Activated CD8-positive, alpha-beta memory T cell treated with anti-CD3 and anti-CD28 coated beads, Interleukin-2, amount 10 ng/mL, durations not matched to agents 7 days and 5 days (primary cell): ENCODE measurements at places on chromosomes 2 and 18. TPM values are rescaled to one million over a fixed set of nuclear protein-coding genes. Genes with fewer than 3 reads are reported as not detected.

- no peak overlapping the region for H3K27ac ChIP-seq
- H3K4me1 ChIP-seq, result peaks cover 16% of the 10 kb centered on the region
- no peak overlapping the region for H3K4me3 ChIP-seq
- peaks cover 14% of the 10 kb centered on the region for H3K36me3 ChIP-seq
- no peak for DNase-seq
- no peaks in the 10 kb centered on the region for H3K27me3 ChIP-seq
Observed at GRCh38 chr2:71130905-71131244, 441 bp downstream of the MPHOSPH10 start.

GRCh38 chr2:44941551-44942234 lies at the start of gene SIX3:
Gene SIX3 (plus strand): TSS chr2:44941702. CDS start chr2:44942105, 403 bp downstream.
- H3K27me3 ChIP-seq, result peaks cover 87% of the 10 kb centered on the region
- peak; percentile 80 for DNase-seq
- peak within 1 kb of the TSS; percentile 79 for H3K4me3 ChIP-seq
- H3K4me1 ChIP-seq, result peaks cover 31% of the 10 kb centered on the region

Gene SLC16A14
- 0.47 TPM for total RNA-seq

DNA sequence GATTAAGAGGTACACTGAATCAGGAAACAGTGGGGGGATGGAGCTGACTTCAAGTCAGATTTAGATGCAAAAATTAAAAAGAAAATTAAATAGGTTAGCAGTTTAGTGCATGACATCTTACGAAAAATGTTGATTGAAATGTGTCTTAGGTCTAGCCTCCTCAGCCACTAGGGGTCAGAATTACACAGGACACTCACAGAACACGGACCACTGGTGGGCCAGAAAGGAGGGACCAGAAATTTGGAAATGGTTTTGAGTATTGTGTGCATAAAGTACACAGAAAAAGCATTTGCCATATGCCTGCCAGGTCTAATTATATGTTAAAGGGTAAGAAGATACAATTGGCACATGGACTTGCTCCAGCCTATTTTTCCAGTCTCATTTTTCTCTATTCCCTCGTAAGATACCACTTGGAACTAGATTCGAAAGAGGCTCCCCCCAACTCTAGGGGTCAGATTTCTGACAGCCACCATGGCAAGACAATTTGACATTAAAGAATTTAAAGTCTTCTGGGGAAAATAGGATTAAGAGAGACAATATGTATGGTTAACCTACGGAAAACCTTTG lies 550.2 kb upstream of the SETBP1 start:
- no peaks in the 10 kb centered on the region for H3K36me3 ChIP-seq
- H3K27ac ChIP-seq, result no peak overlapping the region
- H3K27me3 ChIP-seq, result peaks cover 2% of the 10 kb centered on the region
- DNase-seq, result no peak

DNA sequence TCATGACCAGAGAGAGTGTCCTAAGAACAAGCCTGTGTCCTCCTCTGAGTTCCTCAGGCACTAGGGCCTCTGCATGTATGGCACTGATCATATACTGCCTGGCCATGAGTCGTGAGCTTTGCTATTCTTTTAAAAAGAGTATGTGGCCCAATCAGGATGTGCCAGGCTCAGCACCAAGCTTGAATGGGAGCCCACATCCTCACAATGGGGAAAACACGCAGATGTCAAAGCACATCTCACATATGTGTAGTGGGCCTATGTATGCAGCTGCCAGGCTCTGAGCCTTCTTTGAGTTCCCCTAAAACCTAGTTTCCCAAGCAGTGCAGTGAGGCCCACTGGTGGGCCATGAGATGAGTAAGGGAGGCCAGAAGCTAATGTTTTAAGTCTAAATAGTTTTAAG lies 69.9 kb upstream of the SLC1A4 start:
- no peaks in the 10 kb centered on the region for H3K27me3 ChIP-seq
- no peak for DNase-seq
- peaks cover 5% of the 10 kb centered on the region for H3K36me3 ChIP-seq
- peaks cover 37% of the 10 kb centered on the region for H3K4me1 ChIP-seq
- H3K4me3 ChIP-seq, result no peak overlapping the region
- peak overlapping the region; percentile 30 for H3K27ac ChIP-seq

- H3K4me1 ChIP-seq, result no peaks in the 10 kb centered on the region
- no peak for DNase-seq
- H3K4me3 ChIP-seq, result no peak overlapping the region
- no peaks in the 10 kb centered on the region for H3K27me3 ChIP-seq
- no peaks in the 10 kb centered on the region for H3K36me3 ChIP-seq
Observed at GRCh38 chr18:25686960-25687500, 335.1 kb upstream of the ZNF521 start.

GRCh38 chr2:42041377-42042127 lies 6.3 kb upstream of the PKDCC start:
- H3K4me3 ChIP-seq, result no peak overlapping the region
- no peaks in the 10 kb centered on the region for H3K4me1 ChIP-seq
- no peak overlapping the region for H3K27ac ChIP-seq

Gene IAH1
- 71.3 TPM for total RNA-seq

Gene ZNF804A
- total RNA-seq, result not detected

Gene CRYGB
- not detected for total RNA-seq

Gene ANKRD53
- total RNA-seq, result not detected

Gene SPOPL
- 15.2 TPM for total RNA-seq

DNA sequence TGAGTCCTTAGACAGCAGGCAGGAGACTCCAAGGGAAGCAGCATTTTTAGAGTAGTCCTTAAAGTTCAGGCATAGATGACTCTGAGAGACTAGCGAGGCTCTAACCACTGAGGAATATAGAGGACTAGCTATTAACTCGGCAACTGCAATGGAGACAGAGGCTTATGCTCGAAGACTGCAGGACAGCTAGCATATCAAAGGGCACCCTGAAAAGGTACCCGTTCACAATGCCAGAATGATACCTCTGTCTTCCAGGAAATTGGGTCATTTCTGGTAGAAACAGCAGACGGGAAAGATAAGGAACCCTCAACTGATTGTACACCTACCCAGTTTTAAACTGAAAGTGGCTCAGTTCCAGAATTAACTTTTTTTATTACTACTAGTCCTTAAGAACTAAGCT lies 1204.0 kb upstream of the ZEB2 start:
- H3K36me3 ChIP-seq, result no peaks in the 10 kb centered on the region
- no peak overlapping the region for H3K27ac ChIP-seq
- no peaks in the 10 kb centered on the region for H3K4me1 ChIP-seq
- H3K27me3 ChIP-seq, result no peaks in the 10 kb centered on the region

Gene FHOD3
- total RNA-seq, result not detected

GRCh38 chr2:150480971-150481830 lies 6.3 kb downstream of the RND3 start:
- H3K4me1 ChIP-seq, result no peaks in the 10 kb centered on the region
- H3K27me3 ChIP-seq, result peaks cover 36% of the 10 kb centered on the region
- no peak for DNase-seq
- no peak overlapping the region for H3K27ac ChIP-seq
- no peak overlapping the region for H3K4me3 ChIP-seq

- peaks cover 23% of the 10 kb centered on the region for H3K27me3 ChIP-seq
- H3K4me3 ChIP-seq, result no peak overlapping the region
- no peak overlapping the region for H3K27ac ChIP-seq
- H3K4me1 ChIP-seq, result no peaks in the 10 kb centered on the region
- no peak for DNase-seq
- no peaks in the 10 kb centered on the region for H3K36me3 ChIP-seq
Observed at GRCh38 chr2:234526711-234527110, 29.8 kb upstream of the ARL4C start.

- peaks cover 3% of the 10 kb centered on the region for H3K27me3 ChIP-seq
- H3K27ac ChIP-seq, result no peak overlapping the region
- peaks cover 19% of the 10 kb centered on the region for H3K36me3 ChIP-seq
- H3K4me1 ChIP-seq, result peaks cover 27% of the 10 kb centered on the region
Observed at GRCh38 chr2:96916156-96916630, 46.3 kb upstream of the SEMA4C start.
